Right forelimb (tissue), 1 donor: ENCODE measurements at places on chromosomes 5 and 9.

GRCh38 chr5:136518174-136518573 is 152.8 kb upstream of the TRPC7 start:
- DNase-seq = no peak

GRCh38 chr5:147674411-147674810 is 108.1 kb downstream of the JAKMIP2 start:
- no peak for DNase-seq

- no peak for DNase-seq
These were observed 111.9 kb downstream of the FEM1C start for GRCh38 chr5:115432691-115433090.

DNA sequence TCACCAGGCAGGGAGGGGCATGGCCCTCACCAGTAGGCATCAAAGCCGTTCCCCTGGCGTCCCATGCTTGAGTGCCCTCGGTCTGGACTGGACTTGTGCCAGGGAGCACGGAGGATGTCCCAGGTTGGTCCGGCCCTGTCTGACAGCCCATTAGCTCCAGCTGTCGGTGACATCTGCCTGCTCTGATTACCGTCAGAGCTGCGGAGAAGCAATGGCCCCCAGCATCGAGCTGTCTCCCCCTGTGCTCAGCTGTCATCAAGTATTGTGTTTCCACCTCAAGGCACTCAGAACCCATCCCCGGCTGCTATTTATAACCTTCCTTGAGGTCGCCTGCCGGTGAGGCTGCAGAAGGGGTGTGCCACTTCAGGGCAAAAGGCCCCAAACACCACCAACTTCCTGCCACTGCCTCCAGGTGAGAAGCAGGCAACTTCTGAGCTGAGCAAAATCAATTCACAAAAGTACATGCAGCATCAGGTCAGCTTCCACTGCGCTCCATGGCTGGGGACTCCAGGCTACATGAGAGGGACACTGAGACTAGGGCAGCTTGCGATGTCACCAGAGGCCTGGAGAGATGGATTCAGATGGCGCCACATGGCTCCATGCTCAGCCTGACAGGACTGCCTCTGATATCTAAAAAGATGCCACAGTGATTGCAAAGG is 142.7 kb downstream of the C5orf15 start:
- peak; percentile 38 for DNase-seq

DNA sequence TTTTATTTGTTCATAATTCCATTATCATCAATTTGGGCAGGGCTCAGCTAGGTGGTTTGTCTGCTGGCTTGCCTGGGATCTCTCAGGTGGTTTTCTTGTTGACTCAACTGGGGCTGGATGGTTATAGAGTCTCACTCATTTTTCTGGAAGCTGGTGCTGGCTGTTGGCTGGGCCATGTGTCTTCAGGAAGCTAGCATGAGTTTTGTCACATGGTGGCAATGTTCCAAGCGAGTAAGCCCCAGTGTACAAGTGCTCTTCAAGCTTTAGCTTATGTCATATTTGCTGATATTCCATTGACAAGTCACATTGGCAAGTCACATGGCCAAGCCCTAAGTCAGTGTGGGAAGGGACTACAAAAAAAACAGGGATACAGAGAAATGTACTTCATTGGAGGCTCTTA is 2.3 kb upstream of the RASEF start:
- DNase-seq = no peak

- no peak for DNase-seq
These were observed 25.4 kb upstream of the SNX18 start for GRCh38 chr5:54492178-54492577.

GRCh38 chr5:68295772-68296171 is 80.2 kb downstream of the PIK3R1 start:
- no peak for DNase-seq

DNA sequence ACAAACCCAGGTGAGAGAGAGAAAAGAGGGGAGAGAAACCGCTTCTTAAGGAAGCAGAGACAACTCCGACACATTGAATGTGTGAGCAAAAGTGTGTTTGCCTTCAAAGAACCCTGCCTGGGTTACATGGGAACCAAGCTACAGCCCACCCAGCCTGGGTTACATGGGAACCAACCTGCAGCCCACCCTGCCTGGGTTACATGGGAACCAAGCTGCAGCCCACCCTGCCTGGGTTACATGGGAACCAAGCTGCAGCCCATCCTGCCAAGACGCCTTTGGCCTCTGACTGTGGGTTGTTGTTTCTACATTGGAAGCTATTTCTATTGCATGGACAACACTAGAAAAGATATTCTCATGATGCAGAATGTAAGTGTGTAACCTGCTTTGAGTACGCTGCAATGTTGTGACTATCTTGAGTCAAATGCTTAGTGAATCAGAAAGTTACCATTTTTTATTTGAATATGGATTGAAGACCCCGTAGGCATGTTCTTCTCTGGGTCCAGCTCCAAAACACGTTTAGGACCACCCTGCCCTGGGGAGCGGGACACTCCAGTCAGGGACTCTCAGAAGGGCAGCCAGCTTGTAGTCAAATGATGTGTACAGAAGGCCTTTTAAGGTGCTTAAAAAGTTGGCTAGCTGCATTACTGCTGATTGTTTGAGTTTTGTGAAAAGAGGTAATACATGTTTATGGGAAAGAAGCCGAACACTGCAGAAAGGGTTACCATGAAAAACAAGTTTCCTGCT is 39.1 kb upstream of the UNC5A start:
- no peak for DNase-seq

DNA sequence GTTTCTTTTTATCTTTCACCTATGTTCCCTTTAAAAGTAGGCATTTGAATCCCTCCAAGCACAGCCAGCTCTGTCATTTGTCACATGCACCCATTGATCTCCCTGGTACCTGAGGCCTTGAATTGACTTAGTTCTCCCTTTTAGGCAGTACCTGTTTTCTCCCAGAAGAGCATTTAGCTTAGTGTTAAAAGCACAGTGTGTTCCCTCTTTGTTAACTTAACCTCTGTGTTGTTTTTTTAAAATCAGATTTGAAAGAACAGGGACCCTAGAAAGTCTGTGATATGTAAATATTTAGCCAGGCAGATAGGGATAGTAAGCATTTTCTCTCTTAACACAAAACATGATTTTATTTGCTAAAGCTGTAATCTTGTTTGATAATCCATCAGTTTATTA is 113.8 kb upstream of the SPATA31D4 start:
- no peak for DNase-seq

GRCh38 chr5:150156027-150156368 is 353 bp upstream of the PDGFRB start:
- DNase-seq = no peak

GRCh38 chr9:111789881-111790280 is 4.9 kb downstream of the SHOC1 start:
- DNase-seq = no peak

DNA sequence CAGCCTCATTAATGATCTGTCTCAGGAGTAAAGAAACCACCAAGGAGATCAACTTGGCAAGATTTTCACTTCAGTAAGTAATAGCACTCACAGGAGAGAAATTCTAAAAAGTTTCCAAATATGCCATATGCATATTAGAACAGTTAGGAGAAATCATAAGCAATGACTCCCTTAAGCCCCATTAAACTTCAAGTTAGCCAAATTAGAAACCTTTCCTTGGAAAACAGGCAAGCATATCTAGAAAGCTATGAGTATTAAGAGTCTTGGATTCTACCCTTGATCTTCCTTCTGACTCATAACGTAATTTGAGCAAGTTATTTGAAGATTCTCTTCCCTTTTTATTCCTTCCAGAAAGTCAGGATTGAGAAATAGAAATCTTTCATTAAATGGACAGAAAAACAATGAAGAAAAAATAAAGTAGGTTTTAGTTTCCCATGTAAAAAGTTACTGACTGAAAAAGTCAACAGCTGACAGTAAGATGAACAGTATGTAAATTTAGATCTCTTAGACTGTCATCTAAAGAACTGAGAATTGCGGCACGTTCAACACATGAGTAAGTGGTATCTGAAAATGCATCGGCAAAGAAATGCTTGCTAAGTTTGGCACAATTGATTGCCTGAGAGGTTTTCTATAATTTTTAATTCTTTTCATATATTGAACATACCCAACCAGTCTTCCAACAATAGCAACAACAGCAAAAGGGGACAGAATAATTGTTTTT is 565.7 kb upstream of the FTMT start:
- no peak for DNase-seq

GRCh38 chr5:1220831-1221230 is 4.3 kb upstream of the SLC6A18 start:
- no peak for DNase-seq

DNA sequence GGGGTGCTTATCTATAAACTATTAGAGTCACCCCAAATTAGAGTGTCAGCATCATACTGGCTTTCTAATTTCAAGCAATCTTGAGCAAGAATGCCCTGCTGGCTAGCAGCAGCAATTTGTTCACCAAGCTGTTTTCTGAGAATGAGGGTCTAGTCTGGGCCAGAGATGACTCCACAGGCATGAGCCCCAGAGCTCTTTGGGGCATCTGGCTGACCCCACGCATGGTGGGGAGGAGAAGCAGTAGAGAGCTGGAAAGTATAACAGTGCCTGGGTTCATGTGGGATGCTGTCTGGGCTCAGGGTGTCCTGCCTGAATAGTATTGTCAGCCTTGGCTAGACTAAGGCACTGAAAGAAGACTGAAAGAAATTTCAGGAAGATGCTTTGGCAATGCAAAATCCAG is 64.9 kb downstream of the C6 start:
- DNase-seq = no peak

- no peak for DNase-seq
These were observed 884.9 kb upstream of the WWC1 start for GRCh38 chr5:167406513-167406912.

DNA sequence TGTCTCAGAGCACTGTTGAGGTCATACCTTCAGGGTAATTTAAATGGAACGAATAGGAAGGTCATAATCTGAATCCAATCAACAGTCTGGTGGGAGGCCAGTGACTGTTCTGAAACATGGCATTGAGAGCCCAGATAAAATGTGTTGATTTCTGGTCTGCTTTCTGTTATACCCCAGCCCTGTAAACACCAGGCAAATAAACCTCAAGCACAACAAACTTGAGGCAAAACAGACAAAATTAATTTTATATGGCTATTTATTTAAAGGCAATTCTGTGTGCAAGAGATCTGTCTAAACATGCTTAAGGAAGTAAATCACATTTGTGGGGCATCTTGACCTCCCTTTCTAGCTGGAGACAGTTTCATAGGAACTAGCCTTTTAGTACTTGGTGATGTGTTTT is 140.9 kb upstream of the SPEF2 start:
- DNase-seq = no peak

GRCh38 chr5:11383506-11384095 is 520.6 kb downstream of the CTNND2 start:
- no peak for DNase-seq

DNA sequence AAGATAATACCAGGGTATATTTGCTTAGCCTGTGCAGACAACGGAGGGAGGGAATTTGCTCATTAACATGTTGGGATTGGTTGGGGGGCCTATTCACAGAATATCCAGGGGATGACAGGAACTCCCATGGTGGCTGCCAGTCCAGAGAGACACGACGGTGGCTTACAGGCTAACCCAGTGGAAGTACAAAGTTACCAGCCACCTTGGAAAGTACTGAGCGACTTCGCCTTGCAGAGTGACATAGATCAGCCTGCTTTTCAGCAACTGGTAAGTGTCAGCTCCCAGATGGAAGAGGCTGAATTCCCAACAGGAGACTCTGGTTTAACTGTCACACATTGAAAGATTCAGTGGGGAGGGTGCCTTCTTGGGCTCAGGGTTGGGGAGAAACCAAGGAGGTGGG is 7.9 kb downstream of the ISL1 start:
- no peak for DNase-seq

- no peak for DNase-seq
These were observed 21.0 kb upstream of the CDK7 start for GRCh38 chr5:69213513-69214215.

DNA sequence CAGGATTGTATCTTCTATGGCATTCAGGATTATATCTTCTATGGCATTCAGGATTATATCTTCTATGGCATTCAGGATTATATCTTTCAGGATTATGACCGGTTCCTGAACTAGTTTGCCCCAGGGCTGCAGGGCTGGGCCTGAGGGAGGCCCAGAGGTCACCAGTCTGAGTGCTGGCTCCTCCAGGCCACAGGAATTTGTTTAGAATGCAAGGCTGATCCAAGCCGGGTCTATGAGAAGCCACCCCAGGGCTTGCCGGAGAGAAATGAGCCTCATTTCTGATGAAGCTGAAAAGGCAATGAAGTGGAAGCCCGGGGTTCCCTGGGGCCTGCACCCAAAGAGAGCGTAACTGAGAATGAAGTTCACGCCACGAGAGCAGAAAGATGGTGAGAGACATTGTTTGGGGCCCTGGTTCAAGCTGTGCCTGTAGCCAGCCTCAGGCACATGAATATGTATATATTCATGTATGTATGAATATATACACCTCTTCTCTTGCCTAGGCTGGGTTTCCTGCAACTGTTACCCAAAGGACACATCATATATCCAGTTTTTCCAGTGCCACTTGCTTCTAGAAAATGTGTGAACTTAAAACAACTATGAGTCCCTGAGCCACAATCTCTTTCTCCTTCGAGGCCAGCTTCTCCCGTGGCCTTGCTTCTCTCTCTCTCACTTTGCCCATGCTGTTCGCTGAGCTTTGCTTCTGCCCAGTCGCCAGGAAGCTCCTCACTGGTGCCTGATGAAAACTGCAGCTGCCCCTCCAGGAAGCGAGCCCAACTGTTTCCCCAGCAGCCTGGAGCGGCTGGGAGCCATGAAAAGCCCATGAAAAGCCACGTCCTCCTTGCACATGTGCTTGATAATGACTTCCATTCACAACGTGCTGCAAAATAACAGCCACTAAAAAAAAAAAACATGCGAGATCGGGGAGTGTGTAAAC is 62.3 kb downstream of the GTF3C4 start:
- DNase-seq = no peak
